AG08395 (cell line): ENCODE measurements at places on chromosomes 5 and 9.
A peak's percentile ranks its signal among the peaks of the same experiment; 100 is the strongest.

- DNase-seq = no peak
These were observed 51.4 kb upstream of the NEK6 start for GRCh38 chr9:124206391-124206790.

GRCh38 chr9:26142631-26143030 lies 464.4 kb upstream of the TUSC1 start:
- DNase-seq = no peak

- no peak for DNase-seq
These were observed 1.2 kb downstream of the DPYSL3 start for GRCh38 chr5:147508711-147509040.

DNA sequence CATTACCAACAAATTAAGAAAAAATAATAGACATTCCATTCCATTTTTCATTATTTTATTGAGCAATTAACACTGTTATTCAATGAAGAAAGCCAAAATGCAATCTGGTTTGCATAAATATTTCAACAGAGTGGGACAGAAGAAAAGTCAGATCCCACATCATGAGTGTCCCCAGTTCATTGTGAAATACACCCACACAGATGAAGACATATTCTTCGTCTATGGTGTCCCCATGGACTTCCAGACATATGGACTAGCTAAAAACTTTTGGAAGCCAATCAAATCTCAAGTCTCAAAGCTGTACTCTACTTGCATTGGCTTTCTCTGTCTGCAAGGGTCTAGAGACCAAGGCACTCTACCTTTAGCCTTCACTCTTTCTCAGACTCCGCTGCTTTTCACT lies 194.3 kb downstream of the SEMA5A start:
- peak; percentile 52 for DNase-seq

- DNase-seq = no peak
These were observed 250.7 kb downstream of the KCTD16 start for GRCh38 chr5:144421411-144421810.

DNA sequence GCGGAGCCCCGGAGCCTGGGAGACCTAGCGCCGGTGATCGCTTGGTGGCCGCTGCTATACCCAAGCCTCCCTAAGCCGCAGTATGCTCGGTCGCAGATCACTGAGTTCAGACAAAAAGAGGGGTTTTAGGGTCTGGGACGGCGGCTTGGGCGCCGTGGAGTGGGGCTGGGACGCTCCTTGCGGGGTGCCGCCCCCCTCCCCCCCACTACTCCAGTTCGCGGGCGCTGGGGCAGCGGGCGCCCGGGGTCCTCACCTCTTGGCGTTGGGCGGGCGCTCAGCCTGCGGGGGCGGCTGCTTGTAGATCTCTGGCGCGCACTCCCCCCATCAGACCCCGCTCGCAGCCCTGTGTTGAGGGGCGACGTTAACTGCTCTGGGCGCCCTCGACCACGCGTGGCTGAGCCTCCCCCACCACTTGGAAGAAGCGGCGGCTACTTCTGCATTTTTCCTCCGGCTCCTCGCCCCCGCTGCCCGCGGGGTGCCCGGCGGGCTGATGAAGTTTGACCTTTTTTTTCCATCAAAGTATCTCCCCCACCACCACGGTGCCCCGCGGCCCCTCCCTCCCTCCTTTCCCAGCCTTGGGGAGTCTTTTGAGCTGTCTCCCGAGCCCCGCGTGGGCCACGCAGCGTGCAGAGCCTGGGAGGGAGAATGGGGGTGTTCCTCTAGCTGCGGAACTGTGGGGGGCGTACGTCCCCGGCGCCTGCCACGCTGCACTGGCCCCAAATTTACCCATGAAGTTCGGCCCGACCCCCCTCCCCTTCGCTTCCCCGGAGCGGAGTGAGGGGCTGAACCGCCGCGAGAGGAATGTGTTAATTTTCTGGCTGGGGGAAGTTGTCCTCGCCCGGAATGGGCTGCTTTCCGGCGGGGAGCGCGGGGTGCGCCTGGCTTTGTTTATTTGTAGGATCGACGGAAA lies 1.2 kb downstream of the CXXC5 start:
- no peak for DNase-seq

DNA sequence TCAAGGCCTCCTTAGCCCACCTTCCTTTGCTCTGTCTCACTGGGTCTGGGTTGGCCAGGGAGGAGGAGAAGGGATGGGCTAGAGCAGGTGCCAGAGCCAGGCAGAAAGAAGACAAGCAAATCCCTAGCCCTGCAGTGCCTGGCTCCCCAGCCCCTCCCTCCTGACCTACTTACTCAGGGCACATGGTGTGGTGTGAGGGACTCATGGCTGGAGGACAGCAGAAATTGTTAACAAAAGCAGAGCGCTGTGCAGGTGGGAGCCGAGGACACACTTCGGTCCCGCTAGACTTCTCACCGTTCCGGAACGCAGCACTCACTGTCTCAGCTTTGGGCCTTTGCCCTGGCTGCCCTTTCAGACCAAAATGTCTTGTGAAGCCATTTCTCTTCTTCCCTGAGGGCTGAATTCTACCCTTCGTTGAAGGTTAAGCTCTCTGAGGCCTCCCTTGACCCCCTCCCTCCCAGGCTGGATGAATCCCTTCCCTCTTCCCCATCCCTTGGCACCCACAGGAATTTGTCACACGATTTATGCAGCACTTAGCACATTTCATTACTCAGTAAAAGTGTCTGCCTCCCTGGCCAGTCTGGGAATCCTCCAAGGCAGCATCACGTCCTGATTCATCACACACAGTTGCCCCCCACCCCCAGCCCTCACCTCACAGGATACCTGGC lies 263.9 kb upstream of the TRPC7 start:
- DNase-seq = no peak

DNA sequence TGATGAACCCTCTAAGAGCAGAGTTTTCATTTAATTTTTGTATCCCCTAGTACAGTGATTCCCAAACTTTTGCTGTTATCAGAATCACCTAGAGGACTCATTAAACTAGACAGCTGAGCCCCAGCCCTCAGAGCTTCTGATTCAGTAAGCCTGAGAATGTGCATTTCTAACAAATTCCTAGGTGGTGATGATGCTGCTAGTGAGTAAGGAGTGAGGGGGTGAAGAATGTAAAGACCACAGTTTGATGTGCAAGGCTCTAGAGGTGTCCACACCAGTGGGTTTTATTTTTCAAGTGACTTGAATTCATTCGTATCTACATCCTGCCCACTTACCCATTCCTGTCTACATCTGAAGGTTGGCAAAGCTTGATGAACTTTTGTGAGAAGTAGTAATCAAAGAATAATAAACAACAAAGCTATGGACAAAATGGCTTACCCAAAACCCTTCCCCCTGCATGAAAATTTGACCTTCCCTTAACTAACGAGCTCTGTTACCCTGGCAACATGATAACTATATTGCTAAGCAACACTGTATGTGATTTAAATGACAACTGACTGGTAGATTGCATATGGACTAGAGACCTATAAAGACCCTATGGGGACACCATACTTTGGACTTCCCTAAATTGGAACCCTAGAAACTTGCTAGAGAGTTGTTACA lies 35.2 kb downstream of the DTWD2 start:
- no peak for DNase-seq

DNA sequence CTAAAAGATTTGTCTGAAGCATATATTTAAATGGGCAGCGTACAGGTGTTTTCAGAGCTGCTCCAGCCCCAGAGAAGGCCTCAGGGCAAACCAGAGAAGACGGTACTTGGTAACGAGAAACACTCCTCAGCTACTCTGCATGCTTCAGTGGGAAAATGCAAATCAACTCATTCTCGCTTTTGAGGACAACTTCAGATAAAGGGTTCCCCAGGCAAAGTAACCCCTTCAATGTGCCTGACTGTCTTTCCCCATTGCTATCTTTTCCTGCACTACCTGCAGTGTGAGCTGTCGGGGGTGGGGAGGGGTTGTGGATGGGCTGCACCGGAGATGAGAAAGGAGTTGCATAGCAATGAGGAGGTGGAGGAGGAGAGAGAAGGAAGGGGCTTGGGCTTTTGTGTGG lies 339.7 kb upstream of the CLINT1 start:
- DNase-seq = no peak

DNA sequence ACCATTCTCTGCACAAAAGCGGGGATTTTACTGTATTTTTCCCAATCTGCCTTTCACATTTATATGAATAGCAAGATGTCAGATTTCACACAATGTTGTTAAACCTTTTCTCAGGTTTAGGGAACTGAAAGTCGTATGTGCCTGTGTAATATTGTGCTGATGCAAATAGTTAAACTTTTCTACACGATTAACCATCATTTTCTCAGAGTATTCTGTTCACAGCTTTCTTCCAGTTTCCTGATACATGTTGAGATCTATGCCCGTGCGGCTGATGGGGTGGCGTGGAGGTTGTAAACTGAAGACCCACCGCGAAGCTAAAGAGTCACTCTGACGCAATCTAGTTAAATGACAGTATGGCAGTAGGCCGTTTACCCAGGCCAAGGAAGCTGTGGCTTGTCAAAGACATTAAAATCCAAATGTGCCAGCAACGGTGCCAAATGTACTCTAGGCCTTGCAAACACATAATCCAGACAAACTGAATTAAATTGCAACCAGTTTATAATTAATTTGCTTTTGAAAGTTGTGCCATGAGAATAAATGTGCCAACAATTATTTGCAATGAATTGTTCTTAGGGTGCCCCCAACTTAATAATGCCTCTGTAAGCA lies 145.7 kb downstream of the EBF1 start:
- DNase-seq = peak; percentile 21

DNA sequence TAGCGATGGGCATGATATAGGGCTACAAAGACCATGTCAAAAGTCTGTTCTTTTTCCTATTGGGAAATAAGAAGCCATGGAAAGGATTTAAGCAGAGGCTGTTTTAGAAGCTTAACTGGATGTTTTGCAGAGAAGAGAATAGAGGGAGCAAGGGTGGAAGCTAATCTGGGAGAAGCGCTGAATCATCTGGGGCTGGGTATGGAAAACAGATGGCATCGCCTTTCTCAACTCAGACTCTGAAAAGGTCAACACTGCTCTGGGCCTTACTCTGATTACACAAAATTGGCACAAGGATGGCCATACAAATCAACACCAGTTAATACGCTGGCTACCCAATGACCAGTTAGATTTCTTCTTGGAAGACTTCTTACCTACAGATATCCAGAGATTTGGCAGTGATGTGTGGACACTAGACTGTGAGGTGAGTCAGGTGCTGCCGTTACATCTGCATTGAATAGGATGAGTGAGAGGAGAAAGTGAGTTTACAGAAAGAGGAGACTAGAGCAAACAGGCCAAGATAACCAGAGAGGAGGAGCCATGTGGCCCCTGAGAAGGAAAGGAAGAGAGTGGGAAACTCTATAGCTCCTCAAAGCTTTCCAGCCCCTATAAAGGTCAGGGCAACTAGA lies 6.2 kb upstream of the TCERG1 start:
- no peak for DNase-seq

- no peak for DNase-seq
These were observed 178.3 kb downstream of the DEPDC1B start for GRCh38 chr5:60521376-60522291.

DNA sequence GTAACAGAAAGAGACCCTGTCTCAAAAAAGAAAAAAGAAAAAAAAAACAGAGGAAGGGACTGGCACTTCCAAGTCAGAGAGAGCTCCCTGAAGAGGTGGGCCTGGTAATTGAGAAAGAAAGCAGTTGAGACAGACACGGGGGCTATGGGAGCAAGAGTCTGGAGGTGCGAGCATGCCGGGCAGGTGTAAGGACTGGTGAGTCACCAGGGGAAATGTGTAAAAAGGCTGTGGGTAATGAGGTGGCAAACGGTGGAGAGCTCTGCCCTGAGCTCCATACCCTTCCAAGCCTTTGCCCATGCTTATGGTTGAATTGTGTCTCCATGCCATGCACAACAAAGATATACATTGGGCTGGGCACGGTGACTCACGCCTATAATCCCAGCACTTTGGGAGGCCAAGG lies 18.0 kb upstream of the JADE2 start:
- no peak for DNase-seq

DNA sequence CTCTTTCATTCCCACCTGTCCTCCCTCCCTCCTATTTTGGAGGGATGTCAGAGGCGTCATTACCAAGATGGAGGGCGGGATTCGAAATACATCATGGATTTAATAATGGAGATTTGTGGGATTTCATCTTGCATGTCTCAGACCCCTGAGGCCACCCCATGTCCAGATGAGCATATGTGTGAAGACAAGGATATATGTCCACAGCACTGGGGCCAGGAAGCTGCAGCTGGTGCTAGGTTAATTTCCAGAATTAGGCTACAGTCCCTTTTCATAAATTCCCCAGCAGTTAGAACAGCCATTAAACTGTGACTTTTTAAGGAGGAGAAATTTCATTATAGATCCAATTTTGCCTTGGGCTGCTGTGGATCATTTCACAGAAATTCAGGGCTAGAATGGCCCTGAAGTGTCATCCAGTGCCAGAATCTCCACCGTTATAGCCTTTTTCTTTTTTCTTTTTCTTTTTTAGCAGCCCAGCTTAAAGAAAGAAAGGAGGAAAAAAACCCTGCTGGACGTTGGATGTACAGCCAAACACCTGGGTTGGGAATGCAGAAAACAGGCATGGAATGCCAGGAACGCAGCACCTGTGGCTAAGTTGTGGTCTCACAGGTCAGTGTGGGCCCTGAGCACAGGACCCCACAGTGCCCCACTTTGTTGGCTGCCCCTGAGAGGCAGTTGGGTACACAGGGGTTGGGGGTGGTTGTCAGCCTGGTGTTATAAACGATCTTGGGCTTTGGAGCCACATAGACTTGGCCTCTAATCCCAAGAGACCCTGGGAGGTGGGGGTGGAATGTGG lies 50.2 kb upstream of the CXCL14 start:
- no peak for DNase-seq

- DNase-seq = no peak
These were observed 13.5 kb downstream of the SETX start for GRCh38 chr9:132341177-132341840.

DNA sequence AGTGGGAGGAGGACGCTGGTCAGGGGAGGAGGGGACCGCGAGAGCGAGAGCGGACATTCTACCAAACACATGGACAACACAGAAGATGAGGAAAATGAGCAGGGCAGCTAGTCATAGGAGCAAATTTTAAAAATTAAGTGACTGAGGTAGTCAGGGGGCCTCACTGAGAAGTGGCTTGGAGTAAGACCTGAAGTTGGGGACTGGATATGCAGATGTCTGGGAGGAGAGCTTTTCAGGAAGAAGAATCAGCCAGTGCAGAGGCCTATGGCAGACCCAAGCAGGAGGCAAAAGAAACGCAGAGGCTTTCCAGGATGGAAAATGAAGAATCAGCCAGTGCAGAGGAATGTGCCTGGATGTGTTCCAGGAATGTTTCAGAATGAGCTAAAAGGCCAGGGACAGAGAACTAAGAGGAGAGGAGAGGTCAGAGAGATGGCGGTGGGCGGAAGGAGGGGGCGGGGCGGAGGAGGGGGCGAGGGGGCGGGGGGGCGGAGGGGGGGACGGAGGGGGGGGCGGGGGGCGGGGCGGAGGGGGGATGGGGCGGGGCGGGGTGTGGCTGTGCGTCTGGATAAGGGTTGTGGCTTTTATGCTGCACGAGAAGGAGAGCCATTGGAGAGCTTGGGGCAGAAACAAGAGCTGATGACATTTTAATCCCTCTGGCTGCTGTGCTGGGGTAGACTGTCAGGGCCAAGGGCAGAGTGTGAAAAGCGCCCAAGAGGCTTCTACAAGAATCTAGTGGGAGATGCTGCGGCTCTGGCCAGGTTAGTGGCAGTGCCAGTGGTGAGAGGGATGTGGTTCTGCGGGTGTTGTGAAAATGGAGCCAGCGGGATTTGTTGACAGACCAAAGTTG lies 129.6 kb downstream of the KCNIP1 start:
- DNase-seq = peak; percentile 83
